ENCODE measurements at places on chromosomes 3 and 15.

DNA sequence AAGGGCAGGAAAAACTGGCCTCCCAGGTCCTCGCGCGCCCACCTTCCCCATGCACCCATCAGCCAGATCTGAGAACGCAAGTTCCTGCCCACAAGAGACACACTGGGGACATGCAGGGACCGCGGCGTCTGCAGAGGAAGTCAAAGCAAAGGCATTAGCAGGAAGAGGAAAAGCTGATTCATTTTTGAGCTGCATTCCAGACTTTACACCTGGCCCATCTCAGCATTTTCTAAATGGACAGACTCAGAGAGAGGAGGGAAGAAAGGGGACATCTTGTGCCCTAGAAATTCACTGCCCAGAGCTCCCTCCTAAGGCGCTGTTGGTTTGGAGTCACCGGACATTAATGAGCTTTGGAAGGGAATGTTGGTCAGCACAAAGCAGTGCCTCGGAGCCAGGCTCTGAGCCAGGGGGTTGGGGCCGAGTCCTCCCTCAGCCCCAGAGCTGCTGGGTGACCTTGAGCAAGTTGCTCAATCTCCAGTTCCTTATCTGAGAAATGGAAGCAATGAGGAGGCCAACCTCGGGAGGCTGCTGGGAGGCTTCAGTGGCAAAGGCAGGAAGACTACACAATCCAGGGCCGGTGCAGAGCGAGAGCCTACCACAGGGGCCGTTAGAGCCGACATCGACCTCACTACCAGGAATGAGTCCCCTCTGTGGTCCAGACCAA lies 150.5 kb upstream of the IQSEC1 start:
- no peak for DNase-seq

- no peak for DNase-seq
These were observed 27.6 kb upstream of the BNC1 start for GRCh38 chr15:83312071-83312470.

DNA sequence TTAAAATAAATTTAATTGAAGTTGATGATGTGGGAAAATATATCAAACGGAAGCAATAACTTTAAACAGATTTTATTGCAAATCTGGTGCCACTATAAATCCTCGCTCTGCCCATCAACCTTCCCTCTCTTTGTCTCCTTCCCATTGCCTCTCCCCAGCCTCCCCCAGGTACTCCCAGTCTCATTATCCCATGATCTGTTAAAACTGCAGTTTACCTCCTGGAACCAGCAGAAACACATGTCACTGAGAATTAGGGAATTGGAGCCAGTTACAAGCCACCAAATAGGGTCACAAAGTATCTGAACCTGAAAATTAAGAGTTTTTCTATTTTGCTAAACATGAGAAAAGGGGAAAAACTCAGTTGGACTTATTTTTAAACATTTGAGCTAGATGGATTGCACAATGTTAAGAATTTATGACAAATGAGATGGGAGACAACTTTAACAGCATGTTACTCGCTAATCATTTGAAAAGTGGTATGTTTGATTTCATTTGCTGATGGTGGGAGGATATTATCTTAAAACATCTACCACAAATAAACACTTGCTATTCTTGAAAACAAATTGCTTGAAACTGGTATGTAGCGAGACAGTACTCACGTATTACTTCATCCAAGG lies 2.4 kb downstream of the PLCH1 start:
- DNase-seq, result no peak

DNA sequence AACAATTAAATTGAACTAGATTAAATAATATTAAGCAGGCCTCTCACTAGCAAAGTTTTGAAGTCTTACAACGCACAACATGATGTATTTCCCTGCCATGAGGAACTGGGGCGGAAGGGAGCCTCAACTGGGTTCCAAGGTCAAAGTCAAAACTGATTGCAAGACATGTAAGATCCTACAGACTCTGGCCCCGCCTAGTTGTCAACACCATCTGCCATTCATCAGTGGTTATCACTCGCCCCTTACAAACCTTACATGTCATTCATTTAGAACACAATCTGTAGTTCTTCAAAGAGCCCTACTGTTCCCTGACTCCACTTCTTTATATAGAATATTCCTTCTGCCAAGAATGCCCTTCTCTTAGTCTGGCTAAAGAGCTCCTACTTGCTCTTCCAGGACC lies 10.0 kb downstream of the ATP13A3 start:
- DNase-seq, result no peak

DNA sequence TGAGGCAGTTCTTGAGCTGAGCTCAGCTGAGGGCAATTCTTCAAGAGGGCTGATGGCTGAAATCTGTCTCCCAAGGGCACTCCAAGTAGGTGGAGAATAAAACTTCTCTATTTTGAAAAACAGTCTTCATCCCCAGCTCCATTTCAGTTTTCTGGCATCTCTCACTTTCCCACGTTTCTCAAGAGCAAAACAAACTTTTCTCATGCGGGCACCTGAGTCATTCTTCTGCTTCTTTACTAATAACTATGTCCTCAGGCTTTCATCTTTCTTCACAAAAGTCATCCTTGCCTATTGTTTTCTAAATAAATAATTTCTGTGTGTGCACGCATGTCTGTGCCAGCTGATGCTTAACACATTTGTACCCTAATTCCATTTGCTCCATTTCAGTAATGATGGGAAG lies 96.1 kb upstream of the NUDT16 start:
- DNase-seq, result no peak

DNA sequence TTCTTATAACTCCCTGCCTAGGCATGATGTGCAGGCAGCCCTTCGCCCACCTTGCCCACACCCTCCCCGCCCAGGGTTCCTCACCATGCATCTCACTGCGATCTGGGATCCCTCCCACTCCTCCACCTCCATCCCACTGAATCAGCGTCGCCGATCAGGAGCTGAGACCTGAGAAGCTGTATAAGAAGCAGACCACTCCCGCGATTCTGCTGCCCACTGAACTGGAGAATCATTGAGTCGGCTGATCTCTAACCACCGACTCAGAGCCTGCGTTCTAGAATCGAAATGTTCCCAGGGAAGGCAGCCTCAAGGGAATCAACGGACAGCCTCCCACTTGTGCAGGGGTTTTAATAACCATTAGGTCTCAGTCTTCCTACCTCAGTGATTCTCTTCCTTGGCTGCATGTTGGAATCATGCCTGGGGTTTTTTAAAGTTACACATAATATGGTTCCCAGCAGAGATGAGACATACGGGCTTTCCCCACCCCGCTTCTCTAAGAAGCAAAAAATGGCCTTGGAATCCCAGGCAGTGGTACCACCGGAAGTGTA lies 60.2 kb downstream of the TMEM44 start:
- no peak for DNase-seq

DNA sequence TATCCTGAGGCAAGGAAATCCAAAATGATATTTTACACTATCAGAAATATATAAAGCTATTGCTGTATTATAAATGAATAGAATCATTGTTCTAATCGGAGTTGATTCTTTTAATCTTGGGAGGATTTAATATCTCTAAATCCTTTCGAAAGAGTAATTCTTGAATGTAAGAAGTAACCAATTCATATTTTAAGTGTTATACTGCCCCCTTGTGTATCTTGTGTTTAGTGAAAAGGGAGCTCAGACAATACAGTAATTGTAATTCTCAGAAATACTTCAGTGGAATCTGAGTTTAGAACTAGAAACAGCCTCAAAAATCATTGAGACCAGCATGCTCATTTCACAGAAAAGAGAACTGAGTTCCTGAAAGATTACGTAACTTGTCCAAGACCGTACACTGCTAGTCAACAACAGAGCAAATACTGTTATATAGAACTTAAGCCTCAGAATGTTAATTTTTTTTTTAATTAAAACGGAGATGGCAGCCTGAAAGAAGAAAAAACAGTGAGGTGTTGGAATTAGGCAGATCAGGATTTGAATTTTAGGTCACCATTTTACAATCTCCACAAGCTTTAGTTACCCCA lies 42.9 kb downstream of the PLCH1 start:
- no peak for DNase-seq

GRCh38 chr3:196274585-196274984 lies 12.9 kb downstream of the PCYT1A start:
- DNase-seq, result no peak

- no peak for DNase-seq
These were observed 241.9 kb downstream of the XXYLT1 start for GRCh38 chr3:195028877-195029606.
